ENCODE measurements at places on chromosomes 2 and 18.

GRCh38 chr2:23762141-23762540 is 164.8 kb downstream of the ATAD2B start:
- DNase-seq: no peak

- DNase-seq: no peak
Measured at GRCh38 chr2:212197776-212198175, 340.8 kb downstream of the ERBB4 start.

GRCh38 chr2:144511226-144511810 is 8.6 kb downstream of the ZEB2 start:
- no peak for DNase-seq

DNA sequence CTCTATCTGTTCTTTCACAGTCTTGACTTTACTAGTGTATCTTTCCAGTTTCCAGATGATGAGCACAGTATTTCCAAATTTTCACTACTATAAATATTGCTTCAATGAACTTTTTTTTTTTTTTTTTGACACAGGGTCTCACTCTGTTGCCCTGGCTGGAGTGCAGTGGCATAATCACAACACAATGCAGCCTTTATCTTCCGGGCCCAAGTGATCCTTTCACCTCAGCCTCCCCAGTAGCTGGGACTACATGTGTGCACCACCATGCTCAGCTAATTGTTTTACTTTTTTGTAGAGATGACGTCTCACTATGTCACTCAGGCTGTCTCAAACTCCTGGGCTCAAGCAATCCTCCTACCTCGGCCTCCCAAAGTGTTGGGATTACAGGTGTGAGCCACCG is 142.8 kb downstream of the SRBD1 start:
- DNase-seq: no peak

- no peak for DNase-seq
Measured at GRCh38 chr2:71346065-71346464, 14.5 kb downstream of the ZNF638 start.

DNA sequence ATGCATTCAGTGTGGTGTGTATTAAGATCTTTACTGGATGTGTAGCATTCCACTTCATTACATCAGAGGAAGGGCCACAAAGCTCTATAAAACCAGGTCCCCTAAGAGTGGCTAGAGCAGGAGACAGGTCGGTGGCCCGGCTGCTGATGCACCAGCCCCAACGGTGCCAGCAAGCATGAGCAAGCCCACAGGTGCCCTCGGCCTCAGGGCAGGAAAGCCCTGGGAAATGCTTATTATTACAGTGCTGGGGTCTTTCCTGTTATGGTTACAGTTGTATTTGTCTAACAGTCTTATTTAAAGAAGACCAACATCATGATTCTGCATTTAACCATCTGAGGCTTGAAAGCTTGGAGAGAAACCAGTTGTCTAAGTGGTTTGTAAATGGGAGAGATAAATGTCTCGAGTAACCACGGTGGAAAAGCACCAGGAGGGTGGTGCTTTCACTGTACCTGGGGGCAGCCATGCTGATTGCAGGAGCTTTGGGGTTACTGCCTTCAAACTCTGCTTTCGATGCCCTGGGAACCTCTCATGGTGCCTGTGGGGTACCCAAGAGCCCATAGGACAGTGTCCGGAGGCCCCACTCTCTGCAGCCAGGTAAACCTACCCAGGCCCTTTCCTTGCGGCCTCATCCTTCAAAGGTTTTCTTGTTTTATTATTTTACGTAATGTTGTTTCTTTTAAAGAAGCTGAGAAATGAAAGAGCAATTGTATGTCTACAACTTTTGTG is 133.1 kb downstream of the SH3RF3 start:
- no peak for DNase-seq

GRCh38 chr2:158357699-158358098 is 98.9 kb downstream of the CCDC148 start:
- DNase-seq: no peak

DNA sequence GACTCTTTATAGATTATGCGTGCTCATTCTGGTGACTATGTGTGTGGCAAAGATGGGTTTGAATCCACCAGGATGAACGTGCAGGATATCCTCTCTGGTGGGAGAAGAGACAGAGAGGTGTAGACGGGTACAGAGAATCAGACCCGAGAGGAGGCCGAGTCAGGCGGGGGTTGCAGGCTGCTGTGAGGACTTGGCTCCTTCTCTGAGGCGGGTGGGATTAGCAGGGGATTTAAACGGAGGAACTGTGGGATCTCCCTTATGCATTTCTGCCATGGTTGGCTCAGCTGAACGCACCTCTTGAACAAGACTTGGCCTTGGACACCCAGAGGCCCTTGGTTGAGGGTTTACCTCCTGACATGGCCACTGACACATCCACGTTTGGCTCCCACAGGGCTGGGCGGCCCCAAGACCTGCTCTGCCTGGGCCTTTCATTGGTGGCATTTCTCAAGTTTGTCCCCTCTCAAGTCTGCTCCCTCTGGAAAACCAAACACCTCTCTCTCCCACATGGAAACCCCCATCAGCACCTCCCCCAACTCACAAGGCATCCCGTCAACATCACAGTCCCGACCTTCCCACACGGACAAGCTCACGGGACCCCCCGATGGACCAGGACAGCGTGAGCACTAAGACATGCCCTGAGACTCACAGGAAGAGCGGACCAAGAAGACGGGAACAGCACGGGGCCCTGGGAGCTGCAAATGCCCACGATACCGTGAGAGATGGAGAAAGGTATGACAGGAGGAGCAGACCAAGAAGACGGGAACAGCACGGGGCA is 158.3 kb downstream of the RTP5 start:
- DNase-seq: no peak

- DNase-seq: no peak
Measured at GRCh38 chr18:44181951-44182747, 498.5 kb upstream of the SETBP1 start.

DNA sequence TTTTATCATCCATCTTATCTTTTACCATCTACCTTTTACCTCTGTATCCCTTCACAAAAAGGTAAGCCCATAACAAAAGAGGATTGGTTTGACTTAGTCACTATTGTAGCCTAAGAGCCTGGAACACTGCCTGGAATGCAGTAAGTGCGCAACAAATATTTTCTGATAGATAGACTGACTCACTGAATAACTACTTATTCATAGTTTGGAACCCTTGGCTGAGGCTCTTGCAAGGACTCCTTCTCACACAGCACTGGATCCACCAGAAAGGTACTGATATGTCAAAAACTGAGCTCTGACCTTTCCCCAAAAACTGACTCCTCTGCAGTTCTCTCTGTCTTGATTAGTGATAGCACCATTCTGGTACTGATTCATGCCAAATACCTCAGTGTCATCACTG is 426.7 kb downstream of the SETBP1 start:
- no peak for DNase-seq

GRCh38 chr2:49621016-49621415 is 466.7 kb upstream of the FSHR start:
- no peak for DNase-seq

- no peak for DNase-seq
Measured at GRCh38 chr2:224040753-224041152, 1.7 kb upstream of the SERPINE2 start.

GRCh38 chr2:104752504-104752903 is 101.4 kb upstream of the POU3F3 start:
- no peak for DNase-seq

DNA sequence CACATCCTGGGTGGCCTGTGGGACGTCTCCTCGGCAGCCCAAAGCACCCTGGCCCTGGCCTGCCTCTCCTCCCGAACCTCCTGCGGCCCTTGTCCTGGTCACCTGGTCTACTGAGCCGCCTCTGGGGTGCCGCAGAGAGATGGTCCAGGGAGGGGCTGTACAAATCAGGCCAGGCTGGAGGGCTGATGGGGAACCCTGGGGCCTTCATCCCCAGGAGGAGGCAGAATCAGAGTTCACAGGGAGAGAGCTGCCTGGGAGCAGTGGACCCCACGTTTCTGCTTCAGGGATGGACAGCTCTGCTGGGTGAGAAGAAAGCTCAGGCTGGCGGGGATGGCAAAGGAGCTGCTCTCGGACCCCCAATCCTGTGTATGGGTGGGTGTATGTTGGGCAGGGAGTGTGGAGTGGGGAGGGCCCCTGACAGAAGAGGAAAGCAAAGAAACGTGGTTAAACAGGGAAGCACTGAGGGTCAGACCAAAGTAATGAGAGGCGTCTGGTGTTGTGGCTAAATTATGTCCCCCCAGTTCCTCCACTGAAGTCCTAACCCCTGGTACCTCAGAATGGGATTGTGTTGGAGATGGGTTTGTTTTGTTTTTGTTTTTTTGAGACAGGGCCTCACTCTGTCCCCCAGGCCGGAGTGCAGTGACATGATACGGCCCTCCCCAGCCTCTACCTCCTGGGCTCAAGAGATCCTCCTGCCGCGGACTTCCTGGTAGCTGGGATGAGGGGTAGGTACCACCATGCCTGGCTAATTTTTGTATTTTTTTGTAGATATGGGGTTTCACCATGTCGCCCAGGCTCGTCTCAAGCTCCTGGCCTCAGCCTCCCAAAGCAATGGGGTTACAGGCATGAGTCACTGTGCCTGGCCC is 73.4 kb upstream of the SMAD7 start:
- DNase-seq: no peak

DNA sequence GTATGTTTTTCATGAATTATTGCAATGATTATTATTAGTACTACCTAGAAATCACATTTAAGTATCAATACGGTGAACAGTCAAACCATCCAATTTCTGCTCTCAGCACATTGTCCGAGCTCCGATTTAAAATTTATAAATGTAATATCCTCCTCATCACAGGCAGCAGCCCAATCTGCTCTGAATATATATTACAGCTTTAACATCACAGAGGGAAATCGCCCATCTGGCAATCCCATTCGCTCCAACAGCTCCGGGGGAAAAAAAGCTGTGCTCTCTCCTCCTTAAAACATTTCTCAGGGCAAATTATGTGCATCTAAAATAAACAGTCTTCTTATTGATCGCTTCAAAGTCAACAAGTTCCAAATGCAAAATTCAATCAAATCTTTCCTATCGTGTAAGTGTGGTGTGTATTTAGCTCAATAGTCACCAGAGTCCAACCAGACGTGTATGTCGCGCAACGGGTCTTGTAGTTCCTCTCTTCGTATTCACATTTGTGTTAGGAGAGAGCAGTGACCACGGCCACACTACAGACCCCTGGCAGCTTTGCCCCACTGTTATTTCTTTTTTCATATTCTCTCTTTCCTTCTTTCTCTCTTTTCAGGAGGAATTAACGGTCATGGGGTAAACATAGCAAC is 2.4 kb downstream of the FIGN start:
- no peak for DNase-seq

DNA sequence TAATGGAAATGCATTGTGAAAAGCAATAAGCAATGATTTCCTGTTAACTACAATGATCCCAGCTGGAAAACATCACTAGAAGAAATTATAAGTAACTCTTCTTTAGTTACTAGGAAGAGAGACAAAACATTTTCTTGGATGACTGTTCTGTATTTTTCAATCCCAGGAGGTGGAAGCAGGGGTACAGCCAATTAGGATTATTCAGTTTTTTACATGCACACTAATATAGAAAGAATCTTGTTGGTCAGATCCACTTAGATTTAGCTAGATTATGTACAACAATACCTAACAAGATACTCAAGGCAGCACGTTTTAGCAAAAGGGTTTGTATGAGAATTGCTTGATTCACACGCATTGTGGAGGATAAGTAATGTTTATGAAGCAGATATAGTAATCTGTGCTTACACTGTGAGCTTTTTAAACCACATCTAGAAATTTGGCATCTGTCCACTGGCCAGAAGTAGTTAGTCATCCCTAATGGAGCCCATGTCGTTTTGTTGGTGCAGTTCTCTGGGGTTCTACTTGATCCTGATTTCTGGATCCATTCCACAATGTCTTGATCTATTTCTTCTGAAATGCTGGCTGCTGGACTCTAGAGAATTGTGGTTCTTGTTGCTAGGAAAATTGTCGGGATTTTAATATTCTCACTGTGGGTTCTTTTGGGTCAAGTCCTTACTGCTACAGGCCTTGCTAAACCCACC is 199.7 kb downstream of the ADCYAP1 start:
- DNase-seq: no peak

- no peak for DNase-seq
Measured at GRCh38 chr2:157170299-157170698, 87.2 kb upstream of the GALNT5 start.

- DNase-seq: no peak
Measured at GRCh38 chr2:25545899-25546298, 127.5 kb downstream of the DTNB start.

GRCh38 chr2:4354678-4355077 is 651.3 kb downstream of the DCDC2C start:
- no peak for DNase-seq

- no peak for DNase-seq
Measured at GRCh38 chr18:23772327-23773024, 83.2 kb downstream of the LAMA3 start.

DNA sequence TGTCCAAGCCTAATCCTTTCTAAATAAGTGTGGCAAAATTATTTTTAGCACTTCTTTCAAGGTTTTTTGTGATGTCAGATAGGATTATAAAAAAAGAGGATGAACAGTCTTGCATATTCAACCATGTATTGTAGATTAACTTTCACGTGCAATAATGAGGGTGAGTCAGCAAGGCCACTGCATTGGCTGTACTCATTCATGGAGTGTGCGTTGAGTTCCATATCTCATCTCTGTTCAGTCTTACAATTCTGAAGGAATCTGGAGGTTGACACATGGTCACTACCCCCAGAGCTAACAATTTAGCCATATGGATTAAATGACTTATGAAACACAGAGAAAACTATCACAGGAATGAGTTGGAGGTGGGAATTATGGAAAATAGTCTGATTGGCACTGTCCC is 810.5 kb downstream of the SLC4A3 start:
- DNase-seq: no peak

DNA sequence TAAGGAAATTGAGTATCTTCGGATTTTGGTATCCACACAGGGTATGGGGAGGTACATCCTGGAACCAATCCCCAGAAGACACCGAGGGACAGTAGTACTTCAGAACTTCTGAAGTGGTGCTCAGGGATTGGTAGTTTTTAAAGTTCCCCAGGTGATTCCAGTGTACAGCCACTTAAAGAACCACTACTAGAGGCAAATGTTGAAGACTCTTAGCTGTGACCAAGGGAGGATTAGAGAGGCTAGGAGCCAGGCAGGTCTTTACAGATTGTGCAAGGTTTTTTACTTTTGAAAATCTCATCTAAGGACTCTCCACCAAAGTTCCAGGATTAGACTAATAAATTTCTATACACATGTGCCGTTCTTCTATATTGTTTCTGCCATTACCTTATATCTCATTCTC is 52.9 kb upstream of the GLS start:
- DNase-seq: no peak

GRCh38 chr2:191617575-191617974 is 60.4 kb upstream of the NABP1 start:
- peak; percentile 55 for DNase-seq

DNA sequence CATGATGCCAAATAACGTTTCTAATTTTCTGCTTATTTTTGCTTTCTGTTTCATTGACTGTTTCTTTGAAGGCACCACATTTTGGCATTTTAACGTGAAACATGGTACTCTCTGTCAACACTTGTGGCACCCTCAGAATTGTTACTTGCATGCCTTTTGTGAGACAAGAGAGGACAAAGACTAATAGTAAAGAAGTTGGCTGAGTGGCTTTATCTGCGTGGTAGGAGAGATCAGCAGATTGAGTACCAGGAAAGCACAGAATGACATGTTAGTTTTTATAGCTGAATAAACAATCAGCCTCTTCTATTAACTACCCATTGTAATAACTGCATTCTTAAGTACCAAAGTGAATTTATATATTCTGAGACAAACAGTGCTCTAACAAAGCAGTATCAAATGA is 8.6 kb downstream of the ZNF638 start:
- no peak for DNase-seq

Measured in effector CD4-positive, alpha-beta T cell (primary cell).